ENCODE measurements at places on chromosomes 5 and 9. TPM values are rescaled to one million over a fixed set of nuclear protein-coding genes. Genes with fewer than 3 reads are reported as not detected.
A peak's percentile ranks its signal among the peaks of the same experiment; 100 is the strongest.

FGF18 gene
- total RNA-seq: not detected

BBLN gene
- total RNA-seq: 58.1 TPM

ENTPD2 gene
- total RNA-seq: not detected

CXXC5 gene
- total RNA-seq: 9.0 TPM

DNA sequence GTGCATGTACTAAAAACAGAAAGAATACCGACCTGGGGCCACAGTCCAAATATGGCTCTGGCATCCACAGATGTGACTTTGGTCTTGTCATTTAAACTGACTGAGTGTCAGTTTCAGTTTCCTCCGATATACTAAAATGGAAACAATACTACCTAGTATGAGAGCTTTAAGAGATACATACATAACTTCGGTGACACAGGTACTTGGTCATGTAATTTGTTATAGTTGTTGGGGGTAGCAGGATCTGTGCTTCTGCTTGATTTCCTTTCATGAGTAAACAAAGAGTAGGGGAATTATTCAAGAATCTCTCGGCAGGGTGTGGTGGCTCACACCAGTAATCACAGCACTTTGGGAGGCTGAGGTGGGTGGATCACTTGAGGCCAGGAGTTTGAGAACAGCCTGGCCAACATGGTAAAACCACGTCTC, 32.1 kb downstream of the MTMR12 start:
- DNase-seq: no peak

GRCh38 chr5:145791866-145792265, 43.3 kb downstream of the PRELID2 start:
- no peak for DNase-seq

DNA sequence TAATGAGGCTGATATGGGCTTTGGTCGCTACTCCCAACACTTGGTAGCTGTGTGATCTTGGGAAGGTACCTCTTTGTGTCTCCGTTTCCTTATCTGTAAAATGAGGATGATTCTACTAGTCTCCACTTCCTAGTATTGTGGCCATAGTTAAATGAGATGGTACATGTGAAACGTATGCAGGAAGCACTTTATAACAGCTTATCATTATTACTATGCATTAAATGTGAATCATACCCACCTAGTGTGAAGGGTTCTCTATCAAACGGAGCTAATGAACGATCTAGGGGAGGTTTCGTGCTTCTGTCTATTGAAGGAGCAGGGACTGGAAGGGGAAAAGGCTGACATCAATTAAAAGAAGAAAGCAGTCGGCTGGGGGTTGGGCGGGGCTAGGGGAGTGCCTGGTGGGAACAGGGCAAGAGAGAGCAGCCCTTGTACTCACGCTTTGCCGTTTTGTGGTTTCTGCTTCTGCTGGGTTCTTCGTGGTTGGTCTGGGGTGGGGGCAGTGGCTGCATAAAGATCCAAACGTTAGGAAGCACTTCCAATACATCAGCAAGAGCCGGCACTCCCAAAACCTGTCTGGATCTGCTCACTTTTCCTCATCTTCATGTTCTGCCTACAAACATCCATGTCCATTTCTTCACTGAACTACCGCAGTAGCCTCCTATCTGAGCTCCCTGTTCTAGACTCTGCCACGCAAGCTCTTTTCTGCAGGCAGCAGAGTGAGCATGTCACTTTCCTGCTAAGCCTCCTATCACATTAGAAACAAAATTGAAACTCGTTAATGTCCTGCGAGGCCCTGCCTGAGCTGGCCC, 30.8 kb downstream of the LCP2 start:
- DNase-seq: no peak

DNA sequence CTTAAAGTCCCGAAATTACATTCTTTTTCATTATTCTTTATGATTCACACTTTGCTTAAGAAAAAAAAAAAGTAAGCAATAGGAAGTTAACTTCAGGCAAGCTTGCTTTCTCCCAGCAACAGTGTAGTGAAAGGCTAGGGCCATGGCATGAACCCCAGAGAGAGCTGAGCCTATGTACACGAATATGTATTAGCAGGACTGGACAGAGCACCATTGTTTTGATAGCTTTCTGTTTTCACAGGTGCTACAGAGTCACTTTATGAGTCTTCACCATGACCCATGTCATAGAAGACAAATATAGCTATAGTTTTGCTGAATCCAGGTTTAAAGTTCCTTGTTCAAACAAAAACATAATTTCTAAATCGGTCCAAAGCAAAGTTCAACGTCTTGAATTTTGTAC, 199.2 kb downstream of the ADAMTSL1 start:
- DNase-seq: no peak

- DNase-seq: no peak
These were observed 59.4 kb upstream of the CAST start for GRCh38 chr5:96602776-96603175.

DNA sequence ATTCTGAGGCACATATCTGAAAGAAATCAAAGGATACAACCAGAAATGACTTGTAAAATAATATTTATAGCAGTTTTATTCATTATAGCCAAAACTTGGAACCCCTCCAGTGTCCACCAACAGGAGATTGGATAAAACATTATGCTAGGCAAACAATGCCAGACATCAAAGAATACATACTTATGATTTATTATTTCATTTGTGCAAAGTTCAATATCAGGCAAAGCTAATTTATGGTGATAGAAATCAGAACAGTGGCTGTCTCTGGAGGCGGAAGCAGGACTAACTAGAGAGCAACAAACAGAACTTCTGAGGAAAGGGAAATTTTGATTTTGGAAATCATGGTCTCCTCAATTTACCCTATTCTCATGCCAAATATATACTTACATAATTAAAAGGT, 193.1 kb downstream of the ICE1 start:
- no peak for DNase-seq

GRCh38 chr5:135444881-135445280, 2.3 kb downstream of the DCANP1 start:
- peak; percentile 28 for DNase-seq
